ENCODE measurements at places on chromosomes 11 and 22.

DNA sequence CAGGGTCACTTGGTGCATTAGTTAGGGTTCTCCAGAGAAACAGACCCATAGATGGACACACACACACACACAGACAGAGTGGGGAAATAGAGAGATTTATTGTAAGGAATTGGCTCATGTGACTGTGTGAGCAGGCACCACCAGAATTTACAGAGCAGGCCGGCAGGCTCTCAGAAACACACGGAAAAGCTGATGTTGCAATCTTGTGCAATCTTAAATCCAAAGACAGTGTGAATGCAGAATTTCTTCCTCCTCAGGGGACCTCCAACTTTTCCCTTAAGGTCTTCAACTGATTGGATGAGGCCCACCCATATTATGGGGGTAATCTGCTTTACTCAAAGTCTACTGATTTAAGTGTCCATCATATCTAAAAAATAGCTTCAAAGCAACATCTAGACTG lies 49.8 kb downstream of the APIP start:
- DNase-seq, result peak; percentile 97

DNA sequence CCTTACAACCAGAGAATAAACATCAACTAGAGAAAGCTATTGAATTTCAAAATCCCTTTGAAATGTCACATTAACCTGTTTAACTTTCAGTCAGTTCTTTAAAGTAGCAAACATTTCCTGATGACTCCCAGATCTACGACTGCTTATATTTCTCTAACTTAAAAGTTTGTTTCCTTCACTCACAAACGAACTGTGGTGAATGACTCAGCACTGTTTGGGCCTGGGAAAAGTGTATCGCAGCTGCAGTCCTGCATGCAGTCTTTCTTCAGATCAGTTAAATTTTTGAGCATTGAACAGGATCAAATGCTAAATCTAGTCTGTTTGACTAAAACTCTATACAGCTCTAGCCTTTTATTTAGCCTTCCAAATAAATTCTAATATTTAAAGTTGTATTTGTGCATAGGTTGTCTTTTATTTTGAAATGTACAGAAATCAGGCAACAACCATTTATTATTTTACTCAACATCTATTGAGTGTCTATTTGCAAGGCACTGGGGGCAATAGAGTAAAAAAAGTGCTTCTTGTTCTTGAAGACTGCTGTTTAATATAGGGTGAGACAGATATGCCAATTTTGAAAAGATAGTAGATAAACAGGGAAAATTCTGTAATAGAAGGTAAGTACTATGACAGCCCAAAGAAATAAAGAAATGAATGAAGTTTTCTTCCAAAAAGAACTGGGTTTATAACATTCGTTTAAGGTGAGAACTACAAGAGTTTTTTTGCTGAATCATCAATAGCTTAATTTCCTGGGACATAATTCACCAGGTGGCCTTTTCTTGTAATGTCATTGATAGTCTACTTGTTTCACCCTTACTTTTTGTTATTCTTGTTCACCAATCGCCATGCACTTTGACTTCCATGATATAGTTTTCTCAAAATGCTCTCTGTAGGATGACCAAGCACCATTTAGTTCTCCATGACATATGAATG lies 235.4 kb downstream of the METTL15 start:
- DNase-seq, result peak; percentile 89

DNA sequence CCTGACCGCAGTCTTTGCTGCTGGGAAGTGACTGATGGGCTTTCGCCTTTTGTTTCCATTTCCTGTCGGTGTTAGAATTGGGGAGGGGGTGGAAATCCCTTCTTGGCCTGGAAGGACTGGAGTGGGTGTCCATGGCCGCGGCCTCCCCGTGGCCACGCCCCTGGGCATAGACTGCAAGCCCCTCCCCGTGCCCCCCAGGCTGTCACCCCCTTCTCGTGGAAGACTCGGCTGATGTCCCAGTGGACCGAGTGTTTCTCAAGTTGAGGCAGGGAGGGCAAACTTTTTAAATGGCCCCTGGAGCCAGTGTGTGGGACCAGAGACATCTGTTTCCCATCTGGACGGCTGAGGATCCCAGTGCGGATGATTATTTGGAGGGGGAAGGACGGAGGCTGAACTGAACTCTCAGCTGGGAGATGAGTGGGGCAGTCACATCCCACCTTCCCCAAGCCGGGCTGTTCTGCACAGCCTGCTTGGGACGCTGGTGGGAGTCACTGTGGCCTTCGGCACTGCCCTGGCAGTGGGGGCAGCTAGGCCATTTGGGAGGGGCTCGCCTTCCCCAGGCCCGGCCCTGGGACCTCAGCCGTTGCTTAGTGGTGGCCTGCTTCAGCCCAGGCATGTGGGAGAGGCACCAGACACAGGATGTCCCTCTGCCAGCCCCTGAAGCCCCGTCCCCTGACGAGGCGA lies 1.6 kb downstream of the CD81 start:
- no peak for DNase-seq

DNA sequence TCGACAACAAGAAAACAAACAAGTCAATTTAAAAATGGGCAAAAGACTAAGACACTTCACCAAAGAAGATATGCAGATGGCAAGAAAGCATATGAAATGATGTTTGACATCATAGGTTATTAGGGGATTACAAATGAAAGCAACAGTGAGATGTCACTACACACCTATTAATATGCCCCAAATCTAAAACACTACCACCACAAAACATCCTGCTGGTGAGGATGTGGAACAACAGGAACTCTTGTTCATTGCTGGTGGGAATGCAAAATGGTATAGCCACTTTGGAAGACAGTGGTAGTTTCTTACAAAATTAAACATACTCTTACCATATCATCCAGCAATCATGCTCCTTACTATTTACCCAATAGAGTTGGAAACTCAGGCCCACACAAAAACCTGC lies 29.0 kb downstream of the PRRG4 start:
- DNase-seq, result no peak

DNA sequence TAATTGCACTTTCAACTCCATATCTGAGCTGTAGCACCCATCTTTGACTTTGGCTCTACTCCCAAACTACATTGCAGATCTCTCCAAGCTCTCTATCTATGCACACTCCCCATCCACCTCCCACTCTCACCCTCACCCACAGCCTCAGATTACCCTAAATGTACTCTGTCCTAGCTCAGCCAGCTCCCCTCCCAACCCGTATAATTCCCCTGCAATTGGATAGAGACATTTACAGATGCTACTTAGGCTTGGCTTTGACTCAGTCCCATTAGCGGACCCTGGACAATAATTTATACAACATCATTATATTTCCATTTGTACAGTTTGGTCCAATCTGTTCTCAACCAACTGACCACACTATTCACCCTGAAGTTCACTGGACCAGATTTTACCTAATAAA lies 338.9 kb upstream of the ANO3 start:
- no peak for DNase-seq

GRCh38 chr22:28899199-28899853 lies 16.0 kb downstream of the ZNRF3 start:
- DNase-seq, result no peak

Data from amniotic epithelial cell (primary cell).